HFF-Myc (cell line): ENCODE measurements at places on chromosomes 2 and 18.

GRCh38 chr18:13984080-13984479 is 68.7 kb upstream of the MC2R start:
- DNase-seq: no peak

DNA sequence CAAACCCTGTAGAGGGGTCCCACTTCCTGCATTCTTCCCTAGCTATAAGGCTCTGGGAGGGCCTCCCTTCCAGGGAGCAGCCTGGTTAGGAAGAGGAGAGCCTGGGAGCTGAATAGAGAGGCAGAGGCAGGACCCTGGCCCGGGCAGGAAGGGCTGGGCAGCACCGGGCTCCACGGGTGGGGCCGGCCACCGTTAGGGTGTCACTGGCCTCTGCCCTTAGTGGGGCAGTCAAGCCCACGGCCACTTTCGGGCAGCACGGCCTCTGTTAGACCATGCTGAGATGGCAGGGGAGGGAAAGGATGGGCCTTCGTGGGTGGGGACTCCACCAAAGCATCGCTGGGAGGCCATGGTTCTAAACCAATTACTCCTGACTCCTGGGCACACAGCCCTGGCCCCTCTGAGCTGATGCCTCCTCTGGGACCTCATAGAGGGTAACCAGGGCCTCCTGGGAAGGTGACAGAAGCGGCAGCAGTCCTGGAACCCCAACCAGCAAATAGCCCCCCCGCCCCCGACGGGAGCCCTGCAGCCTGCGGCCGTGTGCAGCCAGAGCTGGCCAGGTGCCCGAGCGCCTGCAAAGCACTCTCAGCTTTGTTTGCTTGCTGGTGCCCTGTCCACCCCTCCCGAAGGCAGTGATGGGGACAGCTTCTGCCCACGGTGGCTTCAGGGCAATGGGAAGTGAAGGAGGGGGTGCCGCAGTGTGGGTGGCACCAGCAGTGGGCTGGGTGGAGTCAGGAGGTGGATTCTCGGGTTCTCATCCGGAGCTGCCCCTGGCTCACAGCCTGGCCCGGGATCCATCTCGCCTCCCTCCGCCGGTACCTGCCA is 16.3 kb upstream of the HPCAL1 start:
- no peak for DNase-seq

GRCh38 chr2:220076734-220077133 is 449.3 kb downstream of the SLC4A3 start:
- peak; percentile 62 for DNase-seq

DNA sequence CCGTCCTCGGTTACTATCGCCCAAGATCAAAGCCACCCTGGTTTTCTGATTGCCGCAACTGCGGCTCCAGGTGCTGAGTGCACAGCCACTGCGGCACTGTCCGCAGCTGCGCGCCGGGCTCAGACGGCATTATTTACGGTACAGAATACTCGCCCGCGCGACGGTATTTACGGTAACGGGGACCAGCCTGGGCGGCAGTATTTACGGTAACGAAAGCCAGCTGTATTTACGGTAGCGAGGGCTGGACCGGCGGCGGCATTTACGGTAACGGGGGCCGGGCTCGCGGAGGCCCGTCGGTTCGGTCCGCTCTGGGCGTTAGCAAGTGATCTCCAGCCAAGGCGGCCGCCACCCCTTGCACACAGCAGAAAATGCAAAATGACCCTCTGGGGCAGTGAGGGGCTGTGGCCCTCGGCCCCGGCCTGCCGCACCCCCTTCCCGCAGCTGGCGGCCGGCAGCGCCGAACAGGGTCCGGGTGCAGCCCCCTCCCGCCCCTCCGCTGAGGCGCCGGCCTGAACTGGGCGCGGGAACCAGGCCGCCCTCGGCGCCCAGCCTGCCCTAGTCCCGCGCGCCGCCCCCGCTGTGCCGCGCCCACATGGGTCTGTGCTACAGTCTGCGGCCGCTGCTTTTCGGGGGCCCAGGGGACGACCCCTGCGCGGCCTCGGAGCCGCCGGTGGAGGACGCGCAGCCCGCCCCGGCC is at the start of gene GNAL:
Gene GNAL, plus strand, starts transcription at position 293 of the 697 bp plus-strand sequence. Its CDS starts 300 bp downstream, at position 593.
- DNase-seq: peak; percentile 30

GRCh38 chr2:8549942-8550341 is 131.9 kb upstream of the ID2 start:
- DNase-seq: no peak

- no peak for DNase-seq
These were observed 46.4 kb downstream of the ADI1 start for GRCh38 chr2:3472966-3473365.
